Esophagus squamous epithelium (tissue), 5 donors: ENCODE measurements at places on chromosomes 6 and 20.

DNA sequence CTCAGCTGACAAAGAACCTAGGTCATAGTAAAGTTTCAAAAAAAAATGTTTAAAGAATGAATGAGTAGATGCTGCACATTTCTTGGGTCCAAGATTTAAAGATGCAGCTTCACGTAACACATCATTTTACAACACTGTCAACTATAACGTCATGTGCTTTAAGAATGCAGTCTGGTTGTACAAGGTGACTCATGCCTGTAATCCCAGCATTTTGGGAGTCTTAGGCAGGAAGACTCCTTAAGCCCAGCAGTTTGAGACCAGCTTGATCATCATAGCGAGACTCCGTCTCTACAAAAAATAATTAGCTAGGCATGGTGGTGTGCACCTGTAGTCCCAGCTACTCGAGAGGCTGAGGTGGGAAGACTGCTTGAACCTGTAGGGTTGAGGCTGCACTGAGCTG lies 21.9 kb downstream of the SLC17A5 start:
- DNase-seq, result no peak

DNA sequence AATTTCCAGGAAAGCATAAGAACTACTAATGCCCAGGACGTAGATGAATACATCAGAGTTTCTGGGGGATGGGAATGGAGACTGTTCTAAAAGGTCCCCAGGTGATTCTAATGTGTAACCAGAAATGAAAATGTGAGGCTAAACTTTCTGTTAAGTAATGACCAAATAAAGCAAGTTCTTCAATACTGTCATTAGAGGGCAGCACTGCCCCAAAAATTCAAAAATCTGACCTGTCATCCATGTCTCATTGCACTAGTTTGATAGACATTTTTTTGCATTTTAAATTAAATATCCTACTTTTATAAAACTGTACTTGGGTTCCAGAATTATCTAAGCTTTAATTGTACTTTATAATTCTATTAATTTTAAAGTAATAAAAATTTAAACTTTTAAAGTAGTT lies 94.9 kb downstream of the RFX6 start:
- DNase-seq, result no peak

DNA sequence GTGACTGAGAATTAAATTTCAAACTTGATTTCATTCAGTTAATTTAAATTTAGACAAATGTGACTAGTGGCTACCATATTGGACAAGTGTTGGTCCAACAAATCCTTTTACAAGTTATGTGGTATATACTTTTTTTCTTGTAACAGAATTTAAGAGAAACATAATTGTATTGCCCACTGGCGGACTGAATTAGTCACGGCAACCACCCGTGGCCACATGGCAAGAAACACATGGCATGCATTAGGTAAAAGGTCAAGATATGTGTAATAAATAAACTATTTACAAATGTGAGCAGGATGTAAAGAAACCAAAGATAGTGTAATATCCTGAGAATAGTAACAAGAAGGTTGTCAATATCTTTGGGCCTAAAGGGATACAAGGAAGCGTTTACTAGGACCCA lies 91.2 kb downstream of the LCA5 start:
- no peak for DNase-seq

DNA sequence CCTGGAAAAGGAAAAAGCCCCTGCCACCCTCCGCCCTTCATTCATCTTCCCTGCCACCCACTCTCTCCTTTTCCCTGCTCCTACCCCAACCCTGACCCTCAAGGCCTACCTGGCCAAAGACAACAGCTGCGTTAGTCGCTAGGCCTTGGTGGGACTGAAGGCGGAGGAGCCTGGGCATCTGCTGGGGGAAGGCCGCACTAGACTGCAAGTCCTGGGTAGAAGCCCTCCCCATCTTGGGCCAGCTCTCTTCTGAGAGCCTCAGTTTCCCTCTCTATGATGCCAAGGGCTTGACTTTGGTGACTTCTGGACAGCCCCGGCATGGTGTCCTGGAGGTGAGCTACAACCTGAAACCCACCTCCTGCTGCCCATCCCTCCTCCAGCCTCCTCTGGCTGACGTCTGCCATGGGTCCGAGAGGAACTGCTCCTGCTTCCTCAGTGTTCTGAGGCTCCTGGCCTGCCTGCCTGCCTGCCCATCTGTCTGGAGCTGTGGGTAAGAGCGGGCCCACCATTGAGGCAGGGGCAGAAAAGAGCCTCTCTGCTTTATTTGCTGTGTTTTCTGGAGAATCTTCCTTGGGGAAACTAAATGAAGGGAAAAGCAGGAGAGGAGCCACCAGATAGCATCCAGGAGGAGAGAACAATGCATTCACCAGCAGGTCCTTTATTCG lies 7.5 kb upstream of the FOXC1 start:
- DNase-seq, result no peak

- no peak for DNase-seq
Observed at GRCh38 chr6:151141685-151142084, 98.1 kb upstream of the AKAP12 start.

DNA sequence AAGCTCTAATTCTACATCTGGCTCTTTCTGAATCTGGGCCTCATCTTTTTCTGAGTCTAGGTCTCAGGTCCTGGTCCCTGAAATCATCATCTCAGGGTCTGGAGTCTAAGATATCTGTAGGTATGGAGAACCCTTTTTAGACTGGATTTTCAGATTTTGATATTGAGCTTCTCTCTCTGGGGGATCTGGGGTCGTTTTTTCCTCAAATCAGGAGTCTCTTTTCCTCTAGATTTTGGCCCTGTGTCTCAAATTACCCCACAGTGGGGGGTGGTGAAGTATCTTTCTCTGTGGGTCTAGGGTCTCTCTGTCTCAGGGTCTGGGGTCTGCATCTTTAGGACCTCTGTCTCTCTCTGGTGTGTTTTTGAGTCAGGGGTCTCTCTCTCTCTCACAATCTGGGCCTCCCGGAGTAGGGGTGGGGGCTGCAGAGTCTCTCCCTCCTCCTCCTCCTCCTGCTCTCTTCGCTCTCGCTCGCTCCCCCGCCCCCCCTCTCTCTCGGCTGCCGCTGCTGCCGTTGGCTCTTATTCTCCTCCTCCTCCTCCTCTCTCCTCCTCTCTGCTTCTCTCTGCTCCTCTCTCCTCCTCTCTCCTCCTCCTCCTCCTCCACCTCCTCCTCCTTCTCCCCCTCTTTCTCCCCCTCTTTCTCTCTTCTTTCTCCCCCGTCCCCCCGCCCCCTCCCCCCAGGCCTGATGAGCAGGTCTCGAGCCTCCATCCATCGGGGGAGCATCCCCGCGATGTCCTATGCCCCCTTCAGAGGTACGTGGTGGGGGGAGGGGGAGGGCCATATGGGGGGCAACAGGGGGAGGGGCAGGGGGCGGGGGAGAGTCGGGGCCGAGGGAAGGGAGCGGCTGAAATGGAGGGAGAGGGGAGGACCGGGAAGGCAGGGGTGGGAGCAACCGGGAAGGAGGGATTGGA lies at the start of gene SYNGAP1:
SYNGAP1 (plus strand) TSS at position 486 of the 911 bp plus-strand sequence; CDS start at position 686, 200 bp downstream.
- DNase-seq, result no peak

DNA sequence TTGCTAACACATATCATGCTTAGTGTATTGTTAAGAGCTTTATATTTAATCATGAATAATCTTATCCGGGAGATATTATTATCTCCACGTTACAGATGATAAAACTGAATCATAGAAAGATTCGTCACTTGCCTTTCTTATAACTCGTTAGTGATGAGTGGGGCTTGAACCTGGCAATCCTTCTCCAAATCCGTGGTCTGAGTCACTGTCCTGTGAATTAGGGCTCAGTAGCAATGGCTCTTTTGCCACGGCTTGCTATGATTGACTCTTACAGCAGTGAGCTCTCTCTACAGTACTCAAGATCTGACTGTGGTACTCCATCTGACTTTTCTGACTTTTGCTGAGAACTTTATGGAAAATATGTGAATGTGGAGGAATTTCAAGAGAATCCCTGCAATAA lies 246.9 kb downstream of the PACRG start:
- no peak for DNase-seq

- DNase-seq, result no peak
Observed at GRCh38 chr6:100446115-100447080, 18.3 kb downstream of the SIM1 start.

DNA sequence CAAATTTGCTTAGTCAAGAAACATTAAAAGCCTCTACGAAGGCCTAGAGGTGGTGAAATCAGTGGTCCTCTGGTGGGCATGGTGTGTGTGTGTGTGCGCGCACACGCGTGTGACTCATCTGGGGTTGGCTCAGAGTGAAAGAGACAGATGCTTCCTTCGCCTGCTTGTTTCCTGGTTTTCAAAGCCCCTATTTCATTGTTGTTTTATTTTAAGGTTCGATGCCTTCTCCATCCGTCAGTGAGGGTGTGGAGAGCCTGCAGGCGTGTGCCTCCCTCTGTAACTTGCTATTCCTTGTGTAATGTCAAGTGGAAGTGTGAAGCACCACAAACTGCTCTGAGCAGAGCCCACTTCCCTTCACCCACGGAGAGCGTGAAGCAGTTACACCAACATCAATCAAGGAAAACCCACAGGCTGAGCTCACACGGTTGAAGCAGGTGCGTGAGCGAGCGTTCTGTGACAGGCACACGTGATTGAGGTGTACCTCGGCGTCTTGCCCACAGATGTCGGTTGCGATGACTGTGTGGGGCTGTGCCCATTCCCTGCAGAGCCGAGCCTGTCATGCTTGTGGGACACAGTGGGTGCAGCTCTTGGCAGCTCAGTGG lies 233.9 kb downstream of the PRL start:
- no peak for DNase-seq

GRCh38 chr6:116327803-116328527 lies 42.8 kb upstream of the DSE start:
- DNase-seq, result no peak

DNA sequence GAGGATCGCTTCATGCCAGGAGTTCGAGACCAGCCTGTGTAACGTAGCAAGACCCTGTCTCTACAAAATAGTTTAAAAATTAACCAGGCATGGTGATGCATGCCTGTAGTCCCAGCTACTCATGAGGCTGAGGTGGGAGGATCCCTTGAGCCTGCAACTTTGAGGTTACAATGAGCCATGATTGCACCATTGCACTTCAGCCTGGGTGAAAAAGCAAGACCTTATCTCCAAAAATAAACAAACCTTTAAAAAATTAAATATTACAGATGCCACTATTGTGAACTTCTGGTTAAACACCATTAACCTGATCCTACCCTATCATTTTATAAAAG lies 116.8 kb downstream of the ARHGAP18 start:
- DNase-seq, result no peak

DNA sequence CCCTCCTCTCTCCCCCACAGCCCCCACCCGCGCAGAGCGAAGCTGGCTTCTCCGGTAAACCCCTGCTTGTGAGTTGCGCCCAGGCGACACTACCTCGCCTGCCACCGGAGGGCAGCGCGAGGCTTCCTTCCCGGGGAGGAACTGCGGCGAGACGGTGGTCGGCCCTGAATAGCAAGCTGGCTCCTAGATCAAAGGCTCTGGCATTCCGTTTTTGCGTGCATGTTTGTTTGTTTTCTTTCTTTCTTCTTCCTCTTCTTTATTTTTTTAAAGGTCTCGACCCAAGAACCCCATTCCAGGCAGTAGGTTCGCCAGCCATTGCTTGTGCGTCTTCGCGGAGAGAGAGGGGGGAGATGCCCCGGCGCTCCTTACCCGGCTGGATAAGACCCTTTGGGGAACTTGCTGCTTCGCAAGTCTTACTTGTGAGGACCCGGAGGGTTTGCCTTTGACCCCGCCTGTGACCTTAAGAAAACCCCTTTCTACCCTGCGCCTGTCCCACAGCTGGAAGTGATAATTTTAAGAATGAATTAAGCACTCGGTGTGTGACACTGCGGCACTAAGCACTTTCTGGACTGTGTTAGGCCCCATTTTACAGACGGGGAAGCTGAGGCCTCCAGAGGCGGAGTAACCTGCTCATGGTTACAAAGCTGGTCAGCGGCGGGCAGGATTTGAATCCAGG lies 92.7 kb upstream of the SIRPA start:
- DNase-seq, result no peak

GRCh38 chr20:7085467-7085866 lies 318.0 kb downstream of the BMP2 start:
- no peak for DNase-seq

DNA sequence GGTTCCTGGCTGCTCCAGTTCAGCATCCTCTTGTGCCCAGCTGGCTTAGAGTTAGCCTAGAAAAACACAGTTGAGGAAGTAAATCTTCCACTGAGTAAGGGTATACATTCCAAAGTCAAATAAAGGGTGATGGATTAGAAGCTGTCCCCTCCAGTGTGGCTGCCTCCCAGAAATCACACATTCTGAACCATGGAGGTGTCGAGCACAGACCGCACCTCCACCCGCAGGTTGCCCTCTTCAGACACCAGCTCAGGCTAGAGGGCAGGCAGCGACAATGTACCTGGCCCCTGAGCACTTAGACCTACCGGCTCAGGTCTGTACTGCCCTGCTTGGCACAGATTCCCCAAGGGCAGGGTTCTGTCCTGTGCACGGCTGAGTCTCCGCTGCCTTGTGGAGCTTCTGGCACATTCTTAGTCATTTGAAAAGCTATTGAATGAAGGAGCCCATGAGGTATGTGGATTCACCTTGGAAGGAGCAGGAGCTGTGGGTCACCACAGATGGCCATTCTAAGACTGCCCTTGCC lies 118.1 kb downstream of the FAM120B start:
- no peak for DNase-seq

GRCh38 chr6:170051229-170052172 lies 239.4 kb downstream of the DLL1 start:
- DNase-seq, result no peak

- no peak for DNase-seq
Observed at GRCh38 chr6:88238065-88238464, 71.9 kb upstream of the CNR1 start.

DNA sequence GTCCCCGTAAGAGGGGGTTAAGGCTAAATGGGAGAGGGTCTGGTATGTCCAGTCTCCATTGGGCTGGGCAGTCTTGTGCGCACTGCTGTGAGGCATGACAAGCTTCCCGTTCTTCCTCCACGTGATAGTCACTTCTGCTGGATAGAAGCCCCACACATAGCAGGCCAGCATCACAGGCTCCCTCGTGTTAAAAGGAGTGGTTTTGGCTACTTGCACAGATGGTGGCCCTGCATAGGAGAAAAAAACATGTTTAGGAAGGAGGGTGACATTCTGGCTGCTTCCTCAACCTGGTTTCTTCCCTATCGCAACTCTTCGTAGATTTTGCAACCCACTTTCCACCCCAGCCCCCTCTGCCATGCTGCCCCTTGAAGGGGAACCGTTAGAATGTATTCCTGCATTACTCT lies 3.6 kb downstream of the HLA-DMB start:
- no peak for DNase-seq

DNA sequence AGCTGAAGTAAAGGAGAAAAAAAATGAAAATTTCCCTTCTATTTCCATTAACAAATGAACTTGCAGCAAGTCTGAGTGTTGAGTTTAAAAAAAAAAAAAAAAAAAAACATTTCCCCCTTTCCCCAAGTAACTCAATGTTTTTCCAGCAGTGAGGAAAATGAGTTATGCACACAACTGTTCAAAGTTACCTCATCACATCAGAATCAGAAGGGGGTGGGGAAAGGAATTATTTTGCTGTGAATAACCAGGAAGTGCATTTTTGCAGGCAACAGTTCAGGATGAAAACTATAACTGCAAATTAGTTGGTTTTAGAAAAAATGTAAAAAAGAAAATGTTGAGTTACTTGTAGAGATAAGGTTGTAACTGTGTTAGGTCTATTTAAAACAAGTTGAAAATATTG lies 568.9 kb upstream of the CITED2 start:
- DNase-seq, result no peak
